ENCODE measurements at places on chromosomes 3 and 15.

DNA sequence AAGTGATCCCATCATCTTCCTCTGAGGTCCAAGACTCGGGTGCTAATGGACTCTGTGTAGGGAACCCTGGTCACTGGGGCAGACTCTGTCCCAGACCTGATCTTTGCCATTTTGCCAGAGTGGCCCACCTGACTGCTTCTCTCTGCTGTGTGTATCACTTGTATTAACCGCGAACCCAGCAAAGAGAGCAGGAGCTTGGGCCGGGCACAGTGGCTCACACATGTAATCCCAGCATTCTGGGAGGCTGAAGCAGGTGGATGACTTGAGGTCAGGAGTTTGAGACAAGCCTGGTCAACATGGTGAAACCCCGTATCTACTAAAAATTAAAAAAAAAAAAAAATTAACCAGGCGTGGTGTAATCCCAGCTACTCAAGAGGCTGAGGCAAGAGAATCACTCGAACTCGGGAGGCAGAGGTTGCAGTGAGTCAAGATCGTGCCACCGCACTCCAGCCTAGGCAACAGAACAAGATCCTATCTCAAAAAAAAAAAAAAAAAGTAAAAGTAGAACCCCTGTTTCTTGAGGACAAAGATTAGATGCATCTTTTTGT lies 32.9 kb upstream of the CYP11A1 start:
- DNase-seq = no peak

DNA sequence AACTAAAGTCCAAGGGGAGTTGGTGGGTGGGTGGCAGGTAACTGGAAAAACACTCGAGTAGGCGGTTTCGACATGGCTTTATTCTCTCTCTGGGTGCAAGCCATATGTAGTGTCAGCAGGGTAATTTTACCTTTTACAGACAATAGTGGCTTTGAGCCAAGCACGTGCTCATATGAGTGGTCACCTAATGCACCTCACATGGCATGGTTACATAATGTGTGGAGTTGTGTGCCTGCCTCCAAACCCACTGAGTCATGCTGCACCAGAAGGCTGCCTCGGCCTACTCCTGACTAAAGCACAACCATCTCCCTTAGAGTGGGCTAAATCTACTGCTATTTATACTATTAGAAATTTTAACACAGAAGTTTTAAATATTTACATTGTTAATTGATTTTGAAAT lies 16.5 kb downstream of the CCRL2 start:
- peak; percentile 91 for DNase-seq

DNA sequence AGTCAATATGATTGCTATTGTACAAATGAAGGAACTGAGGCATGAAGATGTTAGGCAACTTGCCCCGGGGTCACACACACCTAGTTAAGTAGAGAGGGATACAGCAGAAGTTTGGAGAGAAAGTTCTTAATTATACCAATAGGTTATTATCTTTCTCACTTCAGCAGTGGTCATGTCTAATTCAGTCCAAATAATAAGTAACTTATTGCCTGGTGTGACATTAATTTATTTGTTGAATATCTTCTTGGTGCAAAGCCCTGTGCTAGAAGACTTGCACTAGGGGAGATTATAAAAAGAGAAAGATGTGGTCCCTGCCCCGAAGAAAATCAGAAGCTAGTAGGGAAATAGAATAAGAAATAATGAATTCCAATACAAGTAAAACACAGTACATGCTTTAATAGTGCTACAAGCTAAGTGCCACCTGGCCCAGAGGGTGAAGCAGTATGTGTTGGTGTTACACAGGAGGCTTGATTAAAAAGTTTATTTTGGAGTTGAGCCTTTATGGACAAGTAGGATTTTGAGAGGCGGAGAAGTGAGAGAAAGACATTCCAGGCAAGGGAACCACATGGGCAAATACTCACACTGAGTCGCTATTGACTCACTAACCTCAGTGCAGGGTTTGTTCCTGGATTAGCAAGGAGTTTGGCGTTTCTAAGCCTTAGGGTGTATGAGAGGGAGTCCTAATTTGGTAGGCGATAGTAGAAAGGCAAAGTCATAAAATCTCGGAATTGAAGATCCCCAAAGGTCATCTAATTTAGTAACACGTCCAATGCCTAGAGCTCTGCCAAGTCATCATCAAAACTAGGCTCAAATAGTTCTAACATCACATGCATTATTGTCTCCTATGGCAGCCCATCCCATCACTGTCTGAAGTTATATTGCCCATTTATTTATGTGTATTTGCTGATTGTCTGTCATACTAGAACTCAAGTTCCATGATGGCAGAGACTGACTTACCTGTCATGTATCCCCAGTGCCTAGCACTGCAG lies 19.2 kb upstream of the GSK3B start:
- DNase-seq = peak; percentile 99

DNA sequence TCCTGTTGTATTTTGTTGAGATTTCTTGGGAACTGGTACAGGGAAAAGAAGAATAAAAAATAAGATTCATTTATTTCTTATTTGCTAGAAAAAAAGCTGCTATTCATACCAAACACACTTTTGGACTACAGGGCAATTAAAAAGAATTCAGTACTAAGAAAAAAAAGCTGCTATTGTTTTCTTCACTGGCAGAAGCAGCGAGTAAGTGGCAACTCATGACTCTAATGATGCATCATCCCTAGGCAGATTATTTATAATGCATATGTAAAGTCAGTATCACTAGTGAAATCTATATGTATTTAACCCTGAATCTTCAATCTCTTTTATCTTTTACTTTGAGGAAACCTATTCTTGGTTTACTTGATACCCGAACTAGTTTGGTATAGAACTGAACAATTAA lies 15.2 kb downstream of the PFN2 start:
- DNase-seq = peak; percentile 35

- DNase-seq = no peak
Observed at GRCh38 chr3:111895071-111895470, 36.0 kb downstream of the PHLDB2 start.
